ENCODE measurements at places on chromosomes 16 and 17.

GRCh38 chr17:40095944-40096791 is 4.2 kb downstream of the NR1D1 start:
- peak; percentile 67 for DNase-seq

GRCh38 chr17:50533720-50534148 is 1.2 kb downstream of the EPN3 start:
- no peak for DNase-seq

DNA sequence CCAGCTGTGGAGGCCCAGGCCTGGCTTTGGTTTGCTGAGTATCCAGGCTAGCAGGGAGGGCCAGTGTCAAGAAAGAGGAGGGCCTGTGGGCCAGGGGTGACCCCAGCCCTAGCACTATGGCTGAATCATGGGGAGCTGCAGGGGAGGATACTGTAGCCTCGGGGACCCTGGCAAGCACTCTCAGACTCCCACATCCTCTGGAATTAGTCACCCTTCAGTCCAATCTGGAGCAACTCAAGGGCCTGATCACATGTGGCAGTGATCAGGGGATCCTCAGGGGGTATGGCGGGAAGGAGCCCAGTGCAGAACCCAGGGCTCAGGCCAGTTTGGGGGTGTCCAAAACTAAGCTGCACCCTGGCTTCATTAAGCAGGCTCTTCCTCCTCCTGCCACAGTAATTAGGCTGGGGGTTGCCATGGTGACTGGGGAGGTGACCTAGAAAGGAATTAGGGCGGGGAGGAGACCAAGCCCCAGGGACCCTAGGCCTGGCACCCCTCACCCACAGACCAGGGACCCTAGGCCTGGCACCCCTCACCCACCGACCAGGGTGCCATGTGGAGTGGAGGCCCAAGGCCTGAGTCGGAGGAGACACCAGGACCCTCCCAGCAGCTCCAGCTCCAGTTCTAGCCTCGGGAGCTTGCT is 5.8 kb downstream of the NLGN2 start:
- no peak for DNase-seq

DNA sequence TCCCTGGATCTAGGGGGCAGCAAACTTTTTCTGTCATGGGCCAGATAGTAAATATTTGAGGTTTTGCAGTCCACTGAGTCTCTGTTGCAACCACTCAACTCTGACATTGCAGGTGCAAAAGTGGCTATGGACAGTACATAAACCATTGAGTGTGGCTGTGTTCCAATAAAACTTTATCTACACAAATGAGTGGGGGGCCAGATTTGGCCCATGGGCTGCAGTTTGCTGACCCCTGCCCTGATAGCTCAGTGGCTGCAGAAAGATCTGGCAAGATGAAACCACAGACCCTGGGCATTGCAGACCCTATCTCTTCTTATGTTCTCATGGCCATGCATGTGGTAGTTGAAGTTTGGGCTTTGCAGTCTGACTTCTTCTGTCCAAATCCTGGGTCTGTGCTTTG is 440.5 kb downstream of the SLC39A11 start:
- DNase-seq, result no peak

- no peak for DNase-seq
Observed at GRCh38 chr16:75789237-75789636, 62.9 kb upstream of the CPHXL start.

DNA sequence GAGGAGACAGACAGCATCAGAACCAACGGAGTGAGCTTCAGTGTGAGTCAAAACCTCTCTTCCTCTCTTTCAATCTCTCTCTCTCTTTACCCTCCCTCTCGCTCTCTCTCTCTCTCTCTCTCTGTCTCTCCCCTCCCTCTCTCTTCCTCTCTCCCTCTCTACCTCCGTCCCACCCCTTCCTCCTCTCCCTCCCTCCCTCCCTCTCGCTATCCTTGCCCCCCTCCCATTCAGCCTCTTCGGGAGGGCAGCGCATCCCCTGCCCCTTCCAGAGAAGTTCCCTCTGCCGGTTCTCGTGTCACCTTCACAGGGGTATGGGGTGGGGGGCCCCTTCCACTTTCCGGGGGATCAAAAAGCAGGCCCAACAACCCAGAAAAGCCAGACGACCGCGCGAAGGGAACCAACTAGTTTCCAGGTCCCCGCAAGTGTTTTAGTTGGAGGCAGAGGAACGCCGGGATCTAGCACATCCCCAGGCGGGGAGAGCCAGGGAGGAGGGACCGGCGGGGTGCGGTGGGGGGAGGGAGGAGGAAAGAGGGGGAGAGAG is 28.9 kb upstream of the RBFOX1 start:
- no peak for DNase-seq

DNA sequence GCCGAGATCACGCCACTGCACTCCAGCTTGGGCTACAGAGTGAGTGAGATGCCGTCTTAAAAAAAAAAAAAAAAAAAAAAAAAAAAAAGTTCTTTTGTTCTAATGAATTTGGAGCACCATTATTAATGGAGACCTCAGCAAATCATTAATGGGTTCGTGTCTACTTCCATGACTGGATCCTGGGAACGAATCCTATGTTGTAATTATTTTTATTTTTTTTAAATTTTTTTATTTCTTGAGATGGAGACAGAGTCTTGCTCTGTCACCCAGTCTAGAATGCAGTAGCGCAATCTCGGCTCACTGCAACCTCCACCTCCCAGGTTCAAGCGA is 30.7 kb downstream of the SPOP start:
- DNase-seq, result no peak

DNA sequence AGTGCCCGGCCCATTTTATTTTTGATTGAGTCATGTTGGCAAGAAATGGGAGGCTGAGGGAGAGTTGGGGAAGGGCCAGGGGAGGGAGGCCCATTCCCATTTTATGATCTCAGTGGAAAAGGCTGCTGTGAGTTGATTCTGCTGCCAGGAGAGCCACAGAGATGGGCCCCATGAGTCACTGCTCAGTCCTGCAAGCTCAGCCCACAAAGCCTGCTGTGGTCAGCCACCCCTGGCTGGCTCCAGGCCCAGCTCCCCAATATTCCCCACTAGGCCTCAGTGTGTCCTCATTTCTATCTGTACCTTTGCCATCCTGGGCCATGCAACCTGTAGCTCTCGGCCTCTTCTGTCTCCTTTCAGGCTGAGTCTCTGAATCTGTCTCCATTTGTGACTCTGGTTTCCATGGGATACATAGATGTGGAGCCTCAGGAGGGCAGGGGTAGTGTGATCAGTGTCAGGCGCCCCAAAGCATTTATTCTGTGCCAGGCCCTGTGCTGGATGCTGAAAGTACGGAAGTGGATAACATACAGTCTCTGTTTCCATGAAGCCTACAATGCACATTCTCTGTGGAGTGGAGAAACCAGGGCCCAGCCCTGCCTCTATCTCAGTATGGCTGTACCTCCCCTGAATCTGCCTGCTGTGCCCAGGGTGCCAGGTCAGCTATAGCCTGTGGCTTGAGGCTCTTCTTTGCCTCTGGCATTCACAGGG is 1.9 kb upstream of the PLEKHG4 start:
- no peak for DNase-seq

- no peak for DNase-seq
Observed at GRCh38 chr16:85304337-85304736, 192.1 kb upstream of the CIBAR2 start.

Data from stimulated activated CD4-positive, alpha-beta T cell treated with anti-CD3 and anti-CD28 coated beads, TNF-alpha, amount 100 ng/mL, for 48 hours (primary cell).